ENCODE measurements at places on chromosomes 3 and 15.

- no peak for DNase-seq
Measured at GRCh38 chr3:123246866-123247265, 45.1 kb downstream of the SEC22A start.

GRCh38 chr3:43753741-43754715, 63.3 kb downstream of the ABHD5 start:
- no peak for DNase-seq

DNA sequence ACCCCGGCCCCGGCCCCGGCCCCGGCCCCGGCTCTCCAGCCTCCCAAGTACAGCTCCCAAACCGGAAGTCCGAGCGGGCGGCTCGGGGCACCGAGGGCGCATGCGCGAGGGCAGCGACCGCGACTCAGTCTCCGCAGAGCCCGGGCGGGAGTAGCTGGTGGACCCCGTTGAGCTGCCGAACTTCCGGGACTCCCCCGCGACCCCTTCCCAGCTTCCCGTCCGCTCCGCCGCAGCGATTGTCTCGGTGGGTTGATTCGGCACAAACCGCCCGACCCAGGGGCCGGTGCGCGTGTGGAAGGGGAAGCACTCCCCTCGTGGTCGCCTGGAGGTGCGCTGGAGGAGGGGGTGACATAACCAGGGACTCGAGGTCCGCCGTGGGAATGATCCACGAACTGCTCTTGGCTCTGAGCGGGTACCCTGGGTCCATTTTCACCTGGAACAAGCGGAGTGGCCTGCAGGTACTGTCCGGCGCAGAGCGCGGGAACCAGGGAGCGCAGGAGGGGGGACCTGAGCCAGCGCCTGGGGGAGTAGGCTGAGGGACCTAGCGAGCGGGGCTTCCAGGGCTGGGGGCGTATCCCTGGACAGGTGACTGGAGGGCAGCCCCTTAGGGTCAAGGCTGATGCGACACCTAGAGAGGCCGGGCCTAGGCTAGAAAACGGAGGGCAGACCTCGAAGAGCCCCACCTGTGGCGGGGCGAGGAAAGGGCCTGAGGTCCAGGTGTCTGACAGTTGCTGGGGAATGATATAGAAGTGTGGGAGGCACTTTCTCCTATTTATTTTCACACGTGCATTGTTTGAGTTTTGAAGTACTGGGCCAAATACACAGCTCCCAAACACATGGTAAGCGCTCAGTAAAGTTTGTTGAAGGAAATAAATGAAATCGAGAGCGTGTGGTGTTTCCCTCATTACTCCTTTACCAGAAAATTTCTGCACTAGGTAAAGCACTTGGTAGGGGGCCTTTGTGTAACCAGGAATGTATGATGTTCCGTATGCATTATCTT, at the start of the genes TUBGCP4 and ZSCAN29:
Gene TUBGCP4 (plus strand): TSS at position 127 of the 1,000 bp plus-strand sequence. CDS start 254 bp downstream, at position 381.
Gene ZSCAN29 (minus strand): TSS at position 69 of the 1,000 bp plus-strand sequence. CDS start 1,130 bp downstream, outside the sequence.
- DNase-seq = peak; percentile 74

GRCh38 chr15:91072161-91072560, 27.9 kb upstream of the SV2B start:
- no peak for DNase-seq

DNA sequence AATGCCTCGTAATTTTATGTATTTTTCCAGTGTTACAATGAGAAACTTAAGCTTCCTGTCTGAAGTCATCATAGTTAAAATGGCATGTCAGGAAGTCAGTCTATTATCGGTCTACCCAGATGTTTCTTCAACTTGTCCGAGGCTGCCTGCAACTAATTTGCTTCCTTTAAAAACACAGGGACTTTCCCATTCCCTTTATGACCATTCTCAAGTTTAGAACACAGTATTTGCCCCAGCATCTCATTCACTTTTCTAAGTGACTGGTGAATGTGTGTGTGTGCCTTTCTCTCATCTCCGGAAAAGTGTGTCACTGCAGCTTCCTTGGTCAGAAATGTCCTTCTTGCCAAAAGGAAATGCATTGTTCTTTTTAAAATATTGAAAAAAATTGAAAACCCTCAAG, 466.6 kb downstream of the RAP2B start:
- no peak for DNase-seq

- DNase-seq = no peak
Measured at GRCh38 chr3:47299381-47300318, 16.9 kb downstream of the KLHL18 start.

DNA sequence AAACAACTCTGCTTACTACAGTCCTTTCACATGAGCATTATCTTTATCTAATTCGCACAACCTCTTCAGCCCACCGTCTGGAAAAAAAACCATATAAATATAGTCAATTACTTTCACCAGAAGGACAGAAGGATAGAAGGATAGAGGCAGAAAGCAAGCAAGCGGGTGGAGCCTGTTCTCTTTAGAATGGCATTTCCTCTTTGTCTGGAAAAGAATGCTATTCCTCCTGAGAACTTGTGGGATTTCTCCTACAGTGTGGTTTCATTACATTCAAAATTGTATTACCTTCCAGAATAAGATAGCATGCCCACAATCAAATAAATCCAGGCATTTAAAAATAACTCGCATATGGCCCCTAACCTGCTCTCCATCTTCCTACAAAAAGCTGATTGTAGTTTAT, 23.1 kb downstream of the SLC30A4 start:
- no peak for DNase-seq

DNA sequence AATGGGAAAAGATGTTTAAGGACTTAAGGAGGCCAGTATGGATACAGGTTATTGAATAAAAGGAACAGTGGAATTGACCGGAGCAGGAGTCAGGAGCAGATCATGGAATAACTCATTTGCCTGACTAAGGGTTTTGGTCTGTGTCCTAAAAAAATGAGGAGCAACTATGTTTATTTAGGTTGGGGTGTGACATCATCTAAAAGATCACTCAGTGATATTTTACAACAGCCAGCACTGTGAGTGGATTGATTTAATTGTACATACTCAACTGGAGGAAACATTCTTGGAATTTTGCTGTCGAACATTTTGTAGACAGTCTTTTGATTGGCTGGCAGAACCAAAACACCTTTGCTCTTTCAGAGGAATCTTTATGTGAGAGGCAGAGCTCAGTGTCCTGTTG, 348.6 kb upstream of the CDIN1 start:
- no peak for DNase-seq

DNA sequence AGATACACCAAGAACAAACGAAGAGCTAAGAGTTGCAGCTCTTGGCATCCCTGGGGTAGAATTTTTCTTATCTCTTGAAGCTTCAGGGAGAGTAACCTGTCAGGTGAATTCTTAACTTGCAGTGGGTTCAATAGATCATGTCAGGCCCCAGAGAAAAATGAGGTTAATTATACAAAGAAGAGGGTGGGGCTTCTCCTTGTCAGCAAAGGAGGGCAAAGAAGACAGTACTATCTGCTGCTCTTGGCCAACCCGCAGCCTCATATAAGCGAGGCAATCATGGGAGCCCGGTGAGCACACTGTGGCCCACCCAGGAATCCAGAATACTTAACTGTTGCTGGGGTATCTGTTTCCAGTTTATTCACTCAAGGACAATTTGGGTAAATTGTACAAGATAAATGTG, 110.2 kb downstream of the SEMA5B start:
- no peak for DNase-seq

- no peak for DNase-seq
Measured at GRCh38 chr15:66955871-66956585, 109.4 kb upstream of the SMAD3 start.

DNA sequence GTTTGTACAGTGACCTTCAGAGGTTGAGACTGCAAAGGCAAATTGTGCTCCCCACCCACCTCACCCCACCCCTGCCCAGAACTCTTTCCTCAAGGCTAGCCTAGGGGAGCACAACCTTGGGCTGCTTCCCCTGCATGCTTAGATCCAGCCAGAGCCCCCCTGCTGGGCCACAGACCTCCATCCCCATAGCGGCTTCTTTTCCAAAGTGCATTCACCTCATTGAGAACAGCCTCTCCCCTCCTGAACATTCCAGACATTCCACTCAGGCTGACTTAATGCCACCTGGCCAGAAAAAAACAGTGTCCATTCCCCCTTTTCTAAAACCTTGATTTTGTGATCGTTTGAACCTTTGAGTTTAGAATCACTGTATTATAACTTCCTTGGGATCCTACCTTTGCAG, 124.4 kb upstream of the TOPAZ1 start:
- DNase-seq = no peak

- no peak for DNase-seq
Measured at GRCh38 chr3:162534431-162534830, 1037.8 kb downstream of the OTOL1 start.

DNA sequence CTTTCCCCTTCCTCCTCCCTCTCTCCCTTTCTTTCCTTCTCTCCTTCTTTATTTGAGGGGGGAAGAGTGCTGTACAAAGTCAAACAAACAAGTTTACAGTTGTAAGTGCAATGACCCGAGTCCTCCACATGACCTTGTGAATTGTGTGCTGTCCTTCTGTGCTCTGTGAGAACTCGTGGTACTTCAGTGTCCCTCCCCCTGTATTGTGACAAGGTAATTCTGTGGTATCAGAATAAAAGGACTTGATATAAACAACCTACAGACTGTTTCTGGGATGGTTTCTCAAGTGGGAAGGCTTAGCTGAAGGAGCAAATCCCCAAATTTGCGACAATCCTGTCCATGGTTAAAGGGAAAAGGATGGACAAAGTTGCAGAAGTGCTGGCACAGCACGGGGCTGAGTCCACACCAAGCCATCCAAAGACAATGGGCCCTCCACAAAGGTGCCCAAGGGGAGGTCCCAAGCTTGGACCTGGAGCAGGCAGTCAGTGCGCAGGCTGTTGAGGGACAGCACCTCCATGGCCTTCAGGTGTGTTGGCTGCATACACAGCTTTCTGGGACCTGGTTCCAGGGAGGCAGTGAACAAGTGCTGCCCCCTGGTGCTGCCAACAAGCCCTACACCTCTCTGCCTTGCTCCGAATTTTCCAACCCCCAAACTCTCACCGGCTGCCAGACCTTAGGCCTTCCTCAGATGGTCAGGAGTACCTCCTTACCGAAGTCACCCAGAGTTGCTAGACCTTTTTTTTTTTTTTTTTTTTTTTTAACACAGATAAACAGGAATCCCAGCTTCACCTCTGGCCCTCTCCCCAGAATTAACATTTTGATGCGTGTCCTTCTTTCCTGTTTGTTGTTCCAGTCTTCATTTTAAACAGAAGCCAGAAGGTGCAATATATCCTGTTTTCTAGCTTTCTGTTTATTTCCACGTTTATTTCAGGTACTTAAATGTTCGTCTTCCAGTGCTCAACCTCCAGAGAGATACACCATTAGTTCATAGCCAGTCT, 2.6 kb upstream of the APEH start:
- peak; percentile 67 for DNase-seq

GRCh38 chr15:78082743-78083110, 5.2 kb upstream of the TBC1D2B start:
- no peak for DNase-seq

DNA sequence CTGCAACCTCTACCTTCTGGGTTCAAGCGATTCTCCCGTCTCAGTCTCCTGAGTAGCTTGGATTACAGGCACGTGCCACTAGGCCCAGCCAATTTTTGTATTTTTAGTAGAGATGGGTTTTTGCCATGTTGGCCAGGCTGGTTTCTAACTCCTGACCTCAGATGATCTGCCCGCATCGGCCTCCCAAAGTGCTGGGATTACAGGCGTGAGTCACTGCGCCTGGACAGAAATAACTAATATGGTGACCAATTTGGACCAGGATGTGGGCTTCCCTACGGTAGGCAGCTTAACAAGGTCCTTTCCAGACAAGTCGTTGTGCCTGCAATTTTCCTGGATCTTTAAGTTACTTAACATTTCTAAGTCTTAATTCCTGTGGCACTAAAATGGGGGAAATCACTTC, 14.8 kb downstream of the WDR53 start:
- no peak for DNase-seq

- no peak for DNase-seq
Measured at GRCh38 chr3:71601811-71602210, 18.3 kb upstream of the FOXP1 start.

DNA sequence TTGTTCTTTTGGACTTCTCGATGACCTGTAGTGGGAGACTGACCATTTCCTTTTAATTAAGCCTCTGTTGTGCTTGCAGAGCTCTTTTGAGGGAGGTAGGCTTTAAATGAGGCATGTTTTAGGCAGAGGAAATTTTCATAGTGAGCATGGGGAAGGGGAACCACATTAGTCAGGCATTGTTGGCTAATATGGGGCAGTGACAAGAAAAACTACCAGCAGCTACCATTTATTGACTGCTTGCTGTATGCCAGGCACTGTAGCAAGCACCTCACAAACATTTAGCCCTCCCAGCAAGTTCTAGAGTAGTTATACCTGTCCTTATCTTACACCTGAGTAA, 10.9 kb downstream of the ATG7 start:
- DNase-seq = no peak

DNA sequence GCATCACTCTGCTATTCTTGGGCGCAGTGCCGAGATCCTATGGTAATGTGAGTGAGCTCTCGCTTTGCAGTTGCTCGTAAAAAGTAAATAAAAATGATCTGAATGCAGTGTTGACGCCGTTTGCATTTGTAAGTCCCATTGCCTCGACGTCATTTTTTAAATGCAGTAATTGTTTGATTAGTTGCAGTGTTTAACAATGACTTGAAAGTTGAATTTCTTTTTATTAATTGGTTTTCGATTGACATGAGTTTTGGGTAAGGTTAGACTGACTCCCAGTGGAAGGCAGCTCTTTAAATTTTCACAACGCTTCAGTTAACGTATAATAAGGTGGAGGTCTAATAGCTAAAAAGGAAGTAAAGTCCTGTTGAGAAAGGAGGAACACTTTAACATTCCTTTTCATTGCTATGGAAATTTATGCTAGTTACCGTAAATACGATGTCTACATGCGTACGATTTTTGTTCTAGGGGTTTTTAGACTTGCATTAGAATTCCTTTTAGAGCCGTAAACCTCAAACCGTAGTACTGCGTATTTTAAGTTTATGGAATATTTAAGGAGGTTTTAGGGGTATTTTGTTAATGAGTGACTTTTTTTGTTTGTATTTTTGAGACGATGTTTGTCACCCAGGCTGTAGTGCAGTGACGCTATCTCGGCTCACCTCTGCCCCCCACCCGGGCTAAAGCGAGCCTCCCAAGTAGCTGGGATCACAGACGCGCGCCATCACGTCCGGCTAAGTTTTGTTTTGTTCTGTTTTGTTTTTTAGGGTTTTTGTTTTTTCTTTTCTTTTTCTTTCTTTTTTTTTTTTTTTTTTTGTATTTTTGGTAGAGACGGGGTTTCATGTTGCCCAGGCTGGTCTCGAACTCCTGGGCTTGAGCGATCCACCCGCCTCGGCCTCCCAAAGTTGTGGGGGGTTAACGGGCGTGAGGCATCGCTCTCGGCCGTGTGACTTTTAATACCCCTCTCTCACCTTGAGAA, 1.4 kb downstream of the MORF4L1 start:
- no peak for DNase-seq

- peak; percentile 15 for DNase-seq
Measured at GRCh38 chr3:187130346-187131066, 8.8 kb downstream of the RPL39L start.

GRCh38 chr3:9399746-9400145, 2.3 kb downstream of the SETD5 start:
- no peak for DNase-seq

DNA sequence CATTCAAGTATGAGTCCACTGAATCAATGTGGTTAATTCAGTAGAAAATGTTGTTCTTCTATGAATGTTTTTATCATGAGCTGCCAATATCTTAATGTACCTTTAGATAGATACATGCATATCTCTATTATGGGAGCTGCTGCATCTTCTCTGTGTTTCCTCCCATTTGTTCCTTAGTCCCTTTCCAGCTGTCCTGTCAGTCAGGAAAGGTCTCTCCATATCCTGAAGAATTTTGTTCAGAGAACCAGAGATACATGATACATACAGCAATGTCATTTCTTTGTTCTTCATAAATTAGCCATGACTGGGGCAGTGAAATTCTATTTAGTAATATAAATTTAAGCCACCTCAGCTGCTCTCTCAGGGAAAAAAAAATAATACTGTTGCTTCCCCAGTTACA, 103.7 kb downstream of the P3H2 start:
- DNase-seq = no peak
